ENCODE measurements at places on chromosomes 6 and 20.

GRCh38 chr6:148250975-148251685 is 91.5 kb upstream of the SASH1 start:
- peak; percentile 70 for DNase-seq

DNA sequence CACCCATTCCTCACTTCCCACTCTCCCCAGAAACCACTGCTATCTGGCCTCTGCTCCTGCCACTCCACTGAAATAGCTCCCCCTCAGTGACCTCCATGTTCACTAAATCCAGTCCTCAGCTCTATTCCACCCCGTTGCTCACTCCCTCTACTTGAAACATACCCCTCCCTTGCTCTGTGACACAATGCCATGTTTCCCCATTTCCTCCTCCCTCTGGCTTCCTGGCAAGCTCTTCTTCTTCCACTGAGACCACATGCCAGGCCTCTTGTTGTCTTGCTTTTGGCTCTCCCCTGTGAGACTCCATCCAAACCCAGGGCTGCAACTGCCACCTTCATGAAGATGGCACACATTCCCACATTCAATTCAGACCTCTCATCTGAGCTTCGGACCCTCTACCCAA is 13.9 kb downstream of the TMEM151B start:
- no peak for DNase-seq

DNA sequence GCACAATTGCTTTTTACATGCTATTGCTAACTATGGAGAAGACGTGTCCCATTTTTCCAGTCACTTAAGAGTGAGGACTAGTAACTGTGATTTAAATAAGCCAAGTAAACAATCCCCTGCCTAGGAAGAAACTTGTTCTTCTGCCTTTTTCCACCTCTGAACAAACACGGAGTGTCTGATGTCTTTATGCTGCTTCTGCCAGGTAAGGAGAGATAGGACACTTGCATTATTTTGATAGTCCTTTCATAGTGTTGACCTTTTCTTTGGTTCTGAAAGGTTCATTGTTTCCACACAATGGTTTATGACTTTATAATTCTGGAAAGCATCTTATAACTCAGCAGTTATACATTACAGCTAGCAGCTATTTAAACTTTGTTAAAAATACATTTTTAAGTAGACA is 8.4 kb downstream of the LRP11 start:
- DNase-seq = no peak

- no peak for DNase-seq
Observed at GRCh38 chr20:64036346-64037198, 590 bp downstream of the C20orf204 start.

GRCh38 chr6:79377047-79377446 is 142.6 kb upstream of the HMGN3 start:
- peak; percentile 47 for DNase-seq

- no peak for DNase-seq
Observed at GRCh38 chr6:116761779-116762178, 3.7 kb downstream of the FAM162B start.

GRCh38 chr6:158649289-158650143 is at the start of gene SYTL3:
Gene SYTL3, plus strand, starts transcription at chr6:158650054. Its CDS starts 13,215 bp downstream, at chr6:158663269.
- peak; percentile 60 for DNase-seq

DNA sequence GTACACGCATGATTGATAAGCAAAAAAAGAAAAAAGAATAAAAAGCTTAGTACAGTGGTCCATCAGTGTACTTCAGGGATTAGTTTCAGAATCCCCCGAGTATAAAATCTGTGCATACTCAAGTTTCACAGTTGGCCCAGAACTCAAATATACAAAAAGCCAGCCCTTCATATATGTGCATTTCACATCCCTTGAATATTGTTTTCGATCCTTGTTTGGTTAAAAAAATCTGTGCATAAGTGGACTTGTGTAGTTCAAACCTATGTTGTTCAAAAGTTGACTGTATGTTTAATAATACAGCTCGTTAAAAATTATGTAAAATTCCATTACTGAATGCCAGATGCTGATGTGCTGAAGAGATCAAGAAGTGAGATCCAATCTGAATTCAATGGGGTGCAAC is 54.2 kb downstream of the LHFPL5 start:
- DNase-seq = no peak

- no peak for DNase-seq
Observed at GRCh38 chr6:11423072-11423471, 114.5 kb upstream of the TMEM170B start.

DNA sequence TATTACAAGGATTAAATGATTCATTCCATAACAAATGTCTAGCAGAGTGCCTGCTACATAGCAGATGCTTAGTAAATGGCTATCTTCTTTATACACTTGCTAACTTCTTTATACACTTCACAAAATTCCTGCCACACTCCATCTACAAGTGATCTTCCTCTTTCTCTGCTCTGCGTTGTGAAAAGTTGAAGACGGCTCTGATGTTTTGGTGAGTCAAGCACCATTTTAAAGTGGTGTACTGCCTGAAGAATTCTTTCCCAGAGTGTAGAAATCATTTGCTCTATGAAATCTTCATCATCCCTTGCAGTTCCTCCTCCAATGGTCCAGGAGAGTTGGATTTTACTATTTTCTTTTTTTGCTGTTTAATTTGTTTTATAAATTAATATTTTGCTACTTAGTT is 74.9 kb downstream of the TNFAIP3 start:
- DNase-seq = no peak

- no peak for DNase-seq
Observed at GRCh38 chr6:34340906-34341480, 51.5 kb downstream of the NUDT3 start.

DNA sequence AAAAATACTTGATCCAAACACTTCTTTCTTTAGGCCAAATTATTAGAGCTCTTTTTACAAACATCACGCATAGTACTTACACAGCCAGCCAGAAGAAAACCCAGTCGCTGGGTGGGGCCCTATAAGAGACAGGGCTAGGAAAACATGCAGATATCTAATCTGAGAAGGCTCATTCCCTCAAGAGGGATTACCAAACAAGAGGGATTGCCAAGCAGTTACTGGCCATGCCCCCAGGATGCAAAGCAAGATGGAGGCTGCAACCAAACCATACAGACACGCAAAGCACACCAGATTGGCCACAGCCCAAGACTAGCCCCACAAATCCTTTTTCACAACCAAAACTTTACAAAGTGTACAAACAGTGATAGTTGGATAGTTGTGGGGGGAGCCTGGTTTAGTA is 1235.4 kb upstream of the GJE1 start:
- no peak for DNase-seq

GRCh38 chr6:39956936-39957335 is 22.7 kb upstream of the MOCS1 start:
- no peak for DNase-seq

DNA sequence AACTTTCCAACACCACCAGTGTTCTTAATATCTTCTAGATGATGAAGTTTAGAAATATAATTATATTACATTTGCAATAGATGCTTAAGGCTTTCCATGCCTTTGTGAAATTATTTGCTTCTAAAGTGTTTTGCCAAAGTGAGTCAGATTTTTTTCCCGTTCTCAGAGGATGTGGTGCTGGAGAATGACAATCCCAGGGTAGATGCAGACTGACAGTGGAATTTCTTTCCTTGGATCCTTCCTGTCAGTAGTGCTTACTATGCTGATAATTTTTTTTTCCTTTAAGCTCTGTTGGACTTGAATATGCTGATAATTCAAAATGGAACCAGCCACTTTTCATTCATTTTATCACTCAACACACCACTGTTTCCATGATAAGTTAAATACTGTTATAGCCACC is 59.9 kb upstream of the SOX4 start:
- no peak for DNase-seq

DNA sequence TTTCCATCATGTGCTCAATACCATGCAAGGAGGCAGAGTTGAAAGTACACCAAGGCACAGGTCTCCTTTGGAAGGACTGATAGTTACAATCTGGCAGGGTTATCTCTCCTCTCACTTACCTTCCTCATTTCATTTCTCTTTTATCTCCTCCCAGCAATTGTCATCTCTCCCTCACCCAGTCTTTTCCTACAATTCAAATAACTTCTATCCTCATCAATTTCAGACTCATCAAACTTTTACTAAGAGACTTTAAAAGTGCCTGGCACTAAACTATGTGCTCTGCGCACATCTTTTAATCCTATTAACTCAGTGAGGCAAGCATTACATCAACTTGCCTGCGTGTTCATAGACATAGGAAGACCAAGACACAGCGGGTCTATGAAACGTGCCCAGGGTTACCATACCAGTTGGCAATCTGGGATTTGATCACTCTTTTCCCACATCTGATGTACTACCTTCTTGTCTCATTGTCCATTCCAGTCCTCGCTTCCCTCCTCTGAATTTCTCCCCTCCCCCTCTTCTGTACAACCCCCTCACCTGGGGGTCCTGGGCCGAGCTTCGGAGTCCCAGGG is 1.2 kb downstream of the VARS1 start:
- DNase-seq = peak; percentile 57

DNA sequence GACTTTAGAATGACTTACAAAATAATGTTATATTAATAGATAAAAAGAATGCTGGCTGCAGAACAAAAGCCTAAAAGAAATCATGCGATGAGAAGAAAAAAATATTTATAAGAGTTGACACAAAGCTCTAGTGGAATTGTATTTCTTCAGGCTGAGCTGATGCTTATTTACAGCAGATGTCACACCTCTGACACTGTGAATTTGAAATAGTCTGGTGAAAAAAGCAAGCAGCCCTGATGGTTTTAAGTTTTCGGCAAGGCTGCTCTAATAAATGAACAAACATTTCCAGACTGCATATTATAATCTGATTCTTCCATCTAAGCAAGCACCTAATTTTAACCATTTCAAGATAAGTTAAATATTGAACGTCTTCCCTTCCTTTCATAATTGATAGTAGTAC is 109.9 kb downstream of the LIN28B start:
- DNase-seq = no peak

Data from fibroblast of gingiva (primary cell).